Activated T-cell treated with anti-CD3 and anti-CD28 coated beads for 1 hour (primary cell): ENCODE measurements at places on chromosomes 6 and 20.

GRCh38 chr20:36644706-36645095 is 1.3 kb downstream of the SLA2 start:
- DNase-seq: no peak

DNA sequence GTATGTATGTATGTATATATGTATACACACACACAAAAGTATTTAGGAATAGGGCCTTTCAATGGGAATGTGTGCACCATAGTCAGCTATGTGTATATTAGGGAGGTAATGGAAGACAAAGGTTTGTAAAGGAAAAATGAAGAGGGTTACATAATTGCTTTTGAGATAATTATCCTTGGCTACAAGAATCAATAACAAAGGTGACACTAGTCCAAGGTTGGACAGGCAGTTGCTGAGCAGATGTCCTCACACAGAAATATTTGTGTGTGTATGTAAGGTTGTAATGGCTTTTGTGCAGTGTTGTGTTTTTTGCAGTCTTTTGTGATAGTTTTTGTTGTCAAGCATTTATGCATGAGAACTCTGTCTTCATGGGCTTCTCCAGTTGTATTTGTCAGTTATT is 157.9 kb upstream of the MARCKS start:
- no peak for DNase-seq

DNA sequence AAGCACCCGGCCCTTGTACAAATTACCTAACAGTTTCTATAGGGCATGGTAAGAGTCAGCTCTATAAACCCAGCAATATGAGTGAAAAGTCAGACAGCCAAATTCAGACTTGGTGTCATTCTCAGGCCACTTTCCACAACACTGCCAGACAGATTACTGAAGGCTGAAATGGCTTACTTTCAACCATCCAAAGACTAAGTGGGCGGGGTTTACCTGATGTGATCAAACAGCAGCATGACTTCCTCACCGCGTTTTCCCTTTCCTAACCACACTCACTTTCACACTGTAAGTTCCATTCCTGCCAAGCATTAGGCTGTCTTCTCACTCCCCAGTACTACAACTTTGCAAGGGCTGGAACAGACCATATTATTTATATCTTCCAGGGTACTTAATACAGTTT is 85.9 kb downstream of the SMLR1 start:
- DNase-seq: no peak

DNA sequence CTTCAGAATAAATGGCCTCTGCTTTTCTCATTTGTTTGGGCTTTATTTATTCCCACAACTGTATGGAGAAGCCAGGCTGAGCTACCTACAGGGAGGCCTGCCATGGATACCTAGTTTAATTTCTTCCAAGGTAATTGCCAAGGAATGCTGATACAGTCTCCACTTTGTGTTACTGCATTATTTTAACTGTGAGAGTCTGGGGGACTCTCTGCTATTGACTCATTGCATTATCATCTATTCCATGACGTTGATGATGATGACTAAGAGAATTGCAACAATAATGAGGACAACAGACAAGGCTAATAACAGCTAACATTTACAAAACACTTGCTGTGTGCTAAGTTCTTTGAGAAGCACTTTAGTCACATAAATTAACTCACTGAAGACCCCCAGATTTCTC is 88.3 kb upstream of the COL21A1 start:
- no peak for DNase-seq

DNA sequence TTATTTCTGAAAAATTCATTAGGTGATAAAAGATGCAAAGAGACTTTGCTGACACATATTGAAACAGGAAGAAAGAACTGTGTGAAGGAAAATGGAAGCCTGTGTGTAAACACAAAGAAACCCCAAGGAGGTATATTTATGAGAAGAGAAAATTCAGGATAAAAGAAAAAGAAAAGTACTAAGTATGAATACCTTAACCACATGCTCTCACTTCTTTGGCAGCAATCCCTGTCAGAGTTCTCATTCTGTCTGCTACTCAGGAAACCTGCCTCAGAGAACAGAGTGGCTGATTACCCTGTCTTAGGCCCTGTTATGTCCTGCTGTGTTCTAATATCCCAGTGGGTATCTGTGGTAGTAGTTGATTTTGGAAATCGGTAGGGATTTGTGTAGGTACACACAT is 457.9 kb downstream of the TBC1D32 start:
- DNase-seq: no peak

DNA sequence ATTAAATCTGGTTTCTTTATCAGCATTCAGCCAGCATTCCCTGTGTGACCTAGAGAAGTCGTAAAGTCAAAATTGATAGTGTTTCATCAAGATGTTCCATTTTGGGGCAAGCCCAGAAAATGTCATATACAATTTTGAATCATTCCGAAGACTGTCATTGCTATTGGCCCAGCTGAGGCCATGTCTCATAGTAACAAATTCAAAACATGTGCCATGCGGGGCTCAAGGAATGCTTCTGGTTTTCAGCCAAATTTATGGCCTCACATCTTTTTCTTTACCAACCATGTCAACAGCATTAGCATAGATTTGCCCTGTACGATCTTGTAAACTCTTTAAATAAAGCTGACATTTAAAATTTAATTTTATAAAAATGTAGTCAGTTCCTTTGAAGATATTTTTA is 314.7 kb downstream of the PAX1 start:
- DNase-seq: no peak

GRCh38 chr6:35368038-35368887 is 25.9 kb downstream of the PPARD start:
- no peak for DNase-seq

GRCh38 chr6:126824226-126824625 is 294.2 kb upstream of the RSPO3 start:
- no peak for DNase-seq
